ENCODE measurements at places on chromosomes 4 and X.

DNA sequence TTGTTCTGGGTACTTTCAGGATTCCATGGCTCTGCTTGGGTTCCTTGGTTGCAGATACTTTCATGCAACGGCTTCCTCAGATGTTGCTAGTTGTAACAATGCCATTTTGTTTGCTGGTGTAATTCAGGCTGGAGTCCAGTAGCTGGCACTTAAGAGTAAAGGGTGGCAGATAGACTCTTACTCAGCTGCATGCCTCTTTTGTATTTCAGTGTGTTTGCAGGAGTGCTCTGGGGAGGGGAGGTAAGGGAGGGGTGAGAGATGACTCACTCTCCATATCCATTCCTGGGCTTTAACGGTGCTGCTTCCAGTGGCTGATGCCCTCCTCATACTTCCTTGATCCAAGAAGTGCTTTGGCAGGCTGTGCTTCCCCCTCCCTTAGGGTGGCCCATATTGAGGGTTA is 155.2 kb downstream of the ZNF330 start:
- DNase-seq, result no peak

- no peak for DNase-seq
Observed at GRCh38 chrX:88425739-88426138, 321.3 kb upstream of the CPXCR1 start.

- no peak for DNase-seq
Observed at GRCh38 chr4:138235419-138235952, 6.7 kb downstream of the SLC7A11 start.

GRCh38 chr4:123338715-123339114 is 57.9 kb upstream of the SPRY1 start:
- DNase-seq, result no peak

- no peak for DNase-seq
Observed at GRCh38 chrX:3046253-3047240, 5.3 kb downstream of the ARSF start.

- DNase-seq, result no peak
Observed at GRCh38 chrX:57156397-57157049, 19.3 kb upstream of the SPIN2A start.

DNA sequence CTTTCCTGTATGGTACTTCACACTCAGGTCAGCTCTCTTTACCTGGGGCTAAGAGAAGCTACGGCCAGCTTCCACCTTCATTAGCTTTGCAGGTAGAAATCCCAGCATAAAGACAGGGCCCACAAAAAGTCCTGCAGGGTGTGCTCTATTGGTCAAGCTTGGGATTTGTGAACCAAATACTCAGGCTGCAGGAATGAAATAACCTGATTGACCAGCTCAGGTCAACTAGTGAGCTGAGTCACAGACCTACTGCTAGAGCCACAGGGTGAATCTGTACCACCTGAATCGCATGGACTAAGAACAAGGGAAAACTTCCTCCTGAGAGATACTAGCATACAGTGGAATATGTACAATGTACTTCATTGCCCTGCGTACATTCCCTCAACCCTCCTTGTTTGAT is 172.2 kb downstream of the HHIP start:
- DNase-seq, result no peak

DNA sequence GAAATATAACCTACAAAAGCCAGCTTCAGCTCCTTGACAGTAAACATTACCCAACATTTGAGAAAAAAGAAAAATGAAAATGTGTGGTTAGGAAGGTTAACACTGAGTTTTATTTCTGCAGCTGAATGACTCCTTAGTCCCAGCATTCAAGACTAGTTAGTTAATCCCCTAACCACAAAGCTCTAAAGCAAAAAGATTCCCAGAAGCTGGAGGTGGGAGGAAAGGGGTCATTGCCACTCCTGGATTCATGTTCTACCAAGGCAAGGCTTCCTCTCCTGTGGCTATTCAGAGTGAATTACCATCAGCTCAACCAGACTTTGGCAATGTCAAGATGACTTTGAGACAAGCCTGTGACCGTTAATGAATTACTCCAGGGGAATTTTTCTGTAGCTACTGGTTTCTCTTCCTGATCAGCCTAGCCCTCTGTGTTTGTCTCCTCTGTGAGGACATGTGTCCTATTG is 63.6 kb downstream of the HADH start:
- no peak for DNase-seq

- DNase-seq, result no peak
Observed at GRCh38 chr4:7697343-7697742, 242.3 kb downstream of the AFAP1 start.

GRCh38 chrX:32877592-32877991 is 333.8 kb downstream of the DMD start:
- DNase-seq, result no peak

GRCh38 chr4:68498413-68499007 is 51.2 kb downstream of the TMPRSS11E start:
- peak; percentile 64 for DNase-seq

GRCh38 chr4:80990851-80991250 is 39.7 kb upstream of the BMP3 start:
- DNase-seq, result no peak

DNA sequence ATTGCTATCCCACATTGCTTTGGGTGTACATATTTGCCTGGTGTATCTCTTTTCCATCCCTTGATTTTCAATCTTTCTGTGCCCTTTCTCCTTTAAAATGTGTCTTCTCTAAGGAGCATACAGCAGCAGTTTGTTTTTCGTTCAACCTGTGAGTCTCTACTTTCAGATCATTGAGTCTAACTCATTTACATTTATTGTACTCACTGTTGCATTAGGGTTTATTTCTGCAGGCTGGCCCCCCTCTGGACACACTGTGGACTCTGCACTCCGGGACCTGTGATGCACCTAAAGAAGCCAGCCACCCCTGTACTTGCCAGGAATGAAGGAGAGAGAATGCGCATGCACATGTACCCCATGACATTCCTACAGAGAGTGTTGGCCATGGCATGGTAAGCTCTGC is 93.0 kb downstream of the FAM53A start:
- no peak for DNase-seq

DNA sequence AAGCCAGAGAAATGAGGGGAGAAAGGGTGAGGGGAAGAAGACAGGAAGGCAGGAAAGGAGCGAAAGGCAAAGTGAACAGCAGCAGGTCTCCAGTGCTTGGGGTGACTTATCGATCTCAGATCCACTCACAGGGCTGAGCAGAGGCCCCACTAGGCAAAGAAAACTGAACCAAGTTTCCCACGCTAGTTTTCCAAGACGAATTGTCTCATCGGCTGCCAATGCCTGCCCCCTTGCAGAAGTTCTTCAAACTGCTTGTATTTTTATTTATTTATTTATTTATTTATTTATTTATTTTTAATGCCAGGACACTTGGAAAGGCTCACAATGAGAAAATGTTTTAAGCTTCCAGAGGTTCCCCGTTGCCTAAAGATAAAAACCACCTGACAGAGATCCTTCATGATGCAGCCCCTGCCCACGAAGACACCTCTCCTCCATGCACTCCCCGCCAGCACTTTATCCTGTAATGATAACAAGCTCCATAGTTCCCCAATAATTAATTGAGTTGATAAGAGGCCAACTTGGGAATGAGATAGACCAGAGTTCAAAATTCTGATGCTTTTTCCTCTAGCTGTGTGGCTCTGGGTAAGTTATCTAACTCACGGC is 43.2 kb downstream of the QDPR start:
- DNase-seq, result no peak

DNA sequence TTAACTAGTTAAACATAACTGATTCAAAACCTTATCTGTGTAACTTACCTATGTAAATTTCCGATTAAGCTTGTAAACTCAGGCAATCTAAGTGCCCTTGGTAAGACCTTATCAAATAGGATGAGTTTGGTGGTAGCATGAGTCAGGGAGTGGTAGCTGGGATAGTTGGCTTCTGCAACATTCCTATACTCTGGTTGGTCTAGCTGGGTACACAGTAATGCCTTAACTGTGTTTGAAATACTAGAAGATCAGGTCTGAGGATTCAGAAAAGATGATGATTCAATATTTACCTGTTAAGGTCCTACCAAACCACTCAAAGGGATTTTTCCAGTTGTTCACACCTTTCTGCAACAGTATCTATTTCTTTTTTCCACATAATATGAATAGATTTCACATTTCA is 5.3 kb downstream of the YIPF7 start:
- DNase-seq, result no peak

DNA sequence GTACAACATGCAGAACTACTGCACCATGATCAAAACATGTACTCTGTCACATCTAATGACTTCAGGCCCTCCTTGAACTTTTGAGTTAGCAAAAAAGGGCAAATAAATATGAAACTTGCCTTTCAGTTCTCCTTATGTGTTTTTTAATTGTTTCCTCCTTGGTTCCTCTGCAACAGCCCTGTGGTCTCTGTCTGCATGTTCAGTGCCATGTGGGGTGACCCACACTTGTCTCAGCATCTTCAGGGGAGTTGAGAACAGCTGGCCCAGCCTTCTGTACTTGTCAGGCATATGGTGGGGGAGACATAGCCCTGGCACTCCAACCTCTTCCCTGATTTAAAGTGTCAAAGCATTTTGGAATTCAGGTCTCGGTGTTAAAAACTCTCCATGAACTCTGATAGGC is 188.0 kb upstream of the PGRMC2 start:
- no peak for DNase-seq

DNA sequence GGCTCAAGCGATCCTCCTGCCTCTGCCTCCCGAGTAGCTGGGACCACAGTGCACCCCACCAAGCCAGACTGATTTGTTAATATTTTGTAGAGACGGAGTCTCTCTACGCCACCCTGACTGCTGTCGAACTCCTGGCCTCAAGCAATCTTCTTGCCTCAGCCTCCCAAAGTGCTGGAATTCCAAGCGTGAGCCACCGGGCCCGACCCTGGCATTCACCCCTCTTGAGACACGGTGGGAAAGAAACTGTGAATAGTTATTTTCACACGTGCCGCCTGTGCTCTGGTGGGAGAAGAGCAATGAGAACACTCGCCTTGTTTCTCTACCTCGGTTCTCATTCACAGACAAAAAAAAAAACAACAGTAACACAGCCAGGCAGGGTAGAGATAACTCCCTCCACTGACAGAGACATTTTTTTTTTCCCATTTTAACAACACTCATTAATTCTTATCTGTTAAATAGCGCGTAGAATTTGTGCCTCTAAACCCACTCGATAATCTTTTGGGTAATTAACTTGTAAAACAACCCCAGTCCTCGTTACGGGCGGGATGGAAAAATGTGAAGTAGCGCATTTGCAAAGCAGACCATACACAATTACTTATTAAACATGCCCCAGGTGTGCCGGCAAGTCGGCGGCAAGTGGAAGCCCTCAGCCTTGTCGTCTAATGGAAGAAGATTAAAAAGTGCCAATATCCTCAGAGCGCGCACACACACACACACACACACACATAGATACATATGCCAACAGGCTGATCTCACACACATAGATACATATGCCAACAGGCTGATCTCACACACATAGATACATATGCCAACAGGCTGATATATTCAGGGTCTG is 103.3 kb downstream of the DHRSX start:
- no peak for DNase-seq

DNA sequence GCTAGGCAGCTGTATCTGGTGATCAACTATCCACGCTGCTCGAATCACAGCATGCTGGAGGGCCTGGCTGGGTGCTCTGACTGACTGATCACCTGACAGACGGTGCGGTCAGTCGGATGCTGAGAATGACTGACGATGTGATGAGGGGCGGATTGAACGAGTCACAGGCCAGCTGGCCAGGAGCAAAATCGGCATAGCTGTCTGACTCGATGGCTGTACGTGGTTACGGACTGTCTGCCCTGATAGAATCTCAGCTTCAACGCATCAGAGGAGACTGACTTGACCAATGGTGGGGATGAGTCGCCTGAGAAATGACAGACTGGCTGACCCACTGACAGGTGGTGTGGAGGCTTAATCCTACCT is 1.0 kb upstream of the SUV39H1 start:
- no peak for DNase-seq

- DNase-seq, result no peak
Observed at GRCh38 chrX:29687687-29688086, 527.7 kb upstream of the MAGEB2 start.

GRCh38 chr4:55157559-55158277 is 32.3 kb upstream of the KDR start:
- DNase-seq, result no peak

- DNase-seq, result no peak
Observed at GRCh38 chr4:16005676-16006075, 42.7 kb upstream of the FGFBP2 start.

DNA sequence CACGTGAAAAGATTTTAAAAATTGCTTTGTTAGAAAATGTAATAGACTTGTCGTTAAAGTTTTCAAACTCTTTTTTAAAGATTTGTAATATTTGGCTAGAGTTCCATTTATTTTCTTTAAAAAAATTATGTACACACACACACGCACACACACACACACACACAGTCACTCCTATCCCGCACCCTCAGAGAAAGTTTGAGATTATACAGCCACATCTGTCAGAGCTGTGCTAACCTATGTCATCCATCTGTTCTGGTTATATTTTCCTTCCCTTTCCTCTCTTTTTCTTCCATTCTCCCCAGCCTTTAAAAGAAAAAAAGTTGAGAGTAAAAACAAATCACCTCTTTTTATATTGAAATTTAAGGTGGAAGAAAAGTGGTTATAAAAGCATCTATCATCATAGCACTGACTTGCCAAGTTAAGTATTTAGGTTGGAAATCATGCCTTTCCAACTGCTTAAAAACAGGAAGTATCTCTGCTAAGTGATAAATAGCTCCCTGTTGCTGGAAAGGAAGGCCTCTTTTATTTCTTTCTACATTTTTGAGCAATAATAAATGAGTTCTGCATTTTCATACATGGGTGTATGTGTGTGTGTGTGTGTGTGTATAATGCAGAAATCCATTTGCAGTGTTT is 163.3 kb upstream of the SPRY1 start:
- DNase-seq, result no peak

DNA sequence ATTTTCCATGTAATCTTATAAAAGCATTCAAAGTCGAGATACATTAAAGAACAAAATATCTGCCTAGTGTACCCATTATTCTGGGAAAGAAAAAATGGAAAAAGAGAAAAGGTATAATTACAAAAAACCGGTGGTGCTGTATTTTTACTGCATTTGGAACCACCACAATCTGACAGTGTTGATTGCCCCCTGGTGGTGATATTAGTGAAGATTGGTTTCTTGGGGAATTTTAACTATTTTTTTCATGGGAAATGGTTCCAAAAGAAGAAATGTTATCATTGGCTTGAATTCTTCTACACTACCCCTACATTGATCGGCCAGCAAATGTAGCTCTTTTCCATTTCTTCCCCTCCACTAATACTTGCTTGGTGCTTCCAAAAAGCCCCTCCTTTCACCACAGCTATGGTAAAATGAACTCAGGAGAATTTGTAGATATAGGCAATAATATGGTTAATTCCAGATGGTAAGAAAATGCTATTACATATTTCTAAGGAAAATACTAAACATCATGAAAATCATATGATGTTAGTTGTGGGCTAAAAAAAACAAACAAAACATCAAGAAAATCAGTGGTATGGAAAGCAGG is 50.0 kb downstream of the COX18 start:
- DNase-seq, result no peak
